Stimulated activated CD8-positive, alpha-beta memory T cell treated with anti-CD3 and anti-CD28 coated beads, Interleukin-7, amount 100 ng/mL, for 1 hour (primary cell): ENCODE measurements at places on chromosomes 6 and 20.

DNA sequence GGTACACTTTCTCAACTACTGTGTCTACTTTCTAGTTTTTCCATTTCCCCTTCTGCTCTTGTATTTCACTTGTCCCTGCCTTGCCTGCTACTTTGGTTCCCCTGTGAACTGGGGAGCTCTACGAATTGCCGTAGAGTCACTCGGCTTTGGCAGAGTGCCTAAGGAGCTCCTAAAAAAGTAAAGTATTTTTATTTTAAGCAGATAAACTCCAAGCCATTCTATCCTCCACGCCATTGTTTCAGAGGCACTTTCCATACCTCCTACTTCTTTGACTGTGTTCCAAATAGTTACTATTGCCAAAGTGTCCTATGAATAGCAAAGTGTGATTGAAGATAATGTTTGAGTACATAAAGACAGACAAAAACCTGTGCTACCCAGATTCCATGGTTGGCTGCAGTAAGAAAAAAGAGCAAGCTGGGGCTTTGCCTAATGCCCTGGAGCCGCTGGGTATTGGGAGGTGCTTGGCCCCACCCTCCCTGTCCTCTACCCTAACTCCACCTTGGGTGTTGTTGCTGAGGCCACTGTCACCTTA, 5.1 kb upstream of the MBOAT1 start:
- no peak for DNase-seq

GRCh38 chr20:31943052-31943471, 8.8 kb downstream of the PDRG1 start:
- no peak for DNase-seq

DNA sequence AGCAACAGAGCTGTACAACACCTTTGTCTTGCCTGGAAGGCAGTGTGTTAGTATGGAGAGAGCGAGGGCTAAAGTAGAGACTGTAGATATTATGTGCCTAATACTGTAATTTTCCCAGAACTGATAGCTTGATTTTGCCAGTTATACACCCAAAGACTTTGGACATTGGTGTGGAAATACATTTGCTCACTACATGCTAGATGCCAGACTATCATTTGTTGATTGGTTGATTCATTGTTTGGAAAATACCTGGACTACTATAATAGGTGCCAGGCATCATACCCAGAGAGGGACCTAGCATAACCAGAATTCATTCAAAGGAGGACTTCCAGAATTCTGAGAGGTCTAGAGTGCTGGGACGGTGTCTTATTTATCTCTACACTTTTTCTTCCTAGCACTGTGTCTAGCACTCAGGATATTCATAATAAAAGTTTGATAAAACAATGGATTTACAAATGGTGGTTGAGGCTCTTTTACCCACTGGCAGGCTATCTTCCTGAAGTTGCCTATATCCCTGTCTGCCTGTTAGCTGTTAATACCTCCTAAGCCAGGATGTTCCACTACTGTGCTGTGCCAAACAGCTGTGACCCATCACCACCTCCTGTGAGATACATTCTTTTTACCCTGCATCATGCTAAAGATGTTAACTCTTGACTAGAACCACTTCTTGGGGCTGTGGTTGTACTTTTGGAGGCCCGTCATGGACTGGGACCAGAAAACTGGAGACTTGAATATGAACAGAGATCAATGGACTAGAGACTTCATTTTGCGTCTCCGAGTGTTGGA, 72.2 kb upstream of the FUCA2 start:
- DNase-seq: no peak

GRCh38 chr6:7562769-7563168, 21.3 kb downstream of the DSP start:
- no peak for DNase-seq

DNA sequence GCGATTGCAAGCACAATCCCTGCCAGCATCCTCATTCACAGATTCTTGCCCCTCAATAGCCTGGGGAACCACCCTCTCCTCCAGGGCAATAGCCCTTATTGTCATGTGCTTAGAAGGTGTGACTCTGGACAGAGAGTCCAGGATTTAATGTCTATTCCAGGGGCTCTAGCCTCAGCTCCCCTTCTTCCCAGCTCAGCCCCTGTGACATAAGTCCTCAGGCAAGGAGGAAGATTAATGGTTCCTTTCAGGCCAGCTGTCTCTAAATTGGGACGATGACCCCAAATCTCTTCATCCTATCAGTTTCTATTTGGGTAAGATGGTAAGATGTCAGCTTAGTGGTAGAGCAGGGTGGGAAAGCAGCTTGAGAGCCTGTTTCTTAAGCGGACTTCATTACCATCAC, 8.1 kb downstream of the LRFN2 start:
- no peak for DNase-seq

GRCh38 chr6:47276377-47276776, 33.3 kb downstream of the TNFRSF21 start:
- no peak for DNase-seq

DNA sequence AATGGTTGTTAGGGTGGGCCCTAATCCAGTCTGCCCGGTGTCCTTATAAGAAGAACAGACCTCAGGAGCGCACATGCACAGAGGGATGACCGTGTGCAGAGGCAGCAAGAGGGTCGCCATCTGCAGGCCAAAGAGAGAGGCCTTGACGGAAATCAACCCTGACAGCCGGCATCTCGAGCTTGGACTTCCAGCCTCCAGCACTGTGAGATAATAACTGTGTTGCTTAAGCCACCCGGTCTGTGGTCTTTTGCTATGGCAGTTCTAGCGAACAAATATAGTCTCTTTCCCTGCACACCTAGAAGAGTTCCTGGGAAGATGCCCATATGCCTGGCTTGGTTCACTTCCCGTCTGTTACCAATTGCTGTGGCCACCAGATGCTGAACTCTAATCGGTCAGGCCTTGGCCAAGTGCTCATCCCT, 35.3 kb upstream of the PTGIS start:
- no peak for DNase-seq

DNA sequence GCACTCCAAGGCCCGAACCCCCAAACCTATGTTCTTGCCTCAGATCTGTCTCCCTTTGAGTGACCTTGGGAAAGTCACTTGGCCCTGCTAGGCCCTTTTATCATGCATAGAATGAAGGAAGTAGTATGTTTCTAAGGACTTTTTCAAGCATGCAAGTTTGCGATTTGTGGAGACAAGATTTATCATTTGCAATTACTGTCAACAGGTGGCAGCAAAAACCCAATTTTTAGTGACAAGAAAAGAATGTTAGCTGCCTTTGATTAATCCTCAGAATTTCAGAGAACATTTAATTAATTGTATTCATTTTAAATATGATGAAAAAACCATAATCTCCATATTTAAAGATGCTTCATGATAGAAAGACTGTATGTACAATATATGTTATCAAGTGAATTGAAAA, 28.3 kb upstream of the PREP start:
- no peak for DNase-seq

DNA sequence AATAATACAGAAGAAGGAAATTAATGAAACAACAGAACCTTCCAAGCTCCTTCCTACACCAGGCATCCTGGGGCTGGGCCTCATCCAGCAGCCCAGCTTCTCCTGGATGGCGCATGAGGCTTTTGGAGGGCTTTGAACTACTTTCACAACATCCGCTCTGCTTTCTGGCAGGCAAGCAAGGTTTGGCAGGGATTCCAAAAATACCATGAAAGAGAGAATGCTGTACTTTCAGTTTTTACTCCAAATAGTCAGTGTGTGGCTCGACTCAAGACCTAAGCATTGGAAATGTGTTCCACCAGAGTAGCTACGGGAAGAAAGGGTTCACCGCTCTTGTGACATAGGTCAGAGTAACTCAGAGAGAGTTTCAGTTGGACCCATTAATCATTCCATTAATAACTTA, 125.4 kb downstream of the OPRM1 start:
- no peak for DNase-seq

- DNase-seq: no peak
Measured at GRCh38 chr6:43715056-43715788, 27.6 kb upstream of the MRPS18A start.
